ENCODE measurements at places on chromosomes 5 and 9.

- DNase-seq, result no peak
Observed at GRCh38 chr9:136020671-136021070, 59.5 kb upstream of the UBAC1 start.

- DNase-seq, result no peak
Observed at GRCh38 chr5:6849316-6850105, 136.3 kb downstream of the TENT4A start.

GRCh38 chr5:17267106-17267505, 49.7 kb downstream of the BASP1 start:
- no peak for DNase-seq

DNA sequence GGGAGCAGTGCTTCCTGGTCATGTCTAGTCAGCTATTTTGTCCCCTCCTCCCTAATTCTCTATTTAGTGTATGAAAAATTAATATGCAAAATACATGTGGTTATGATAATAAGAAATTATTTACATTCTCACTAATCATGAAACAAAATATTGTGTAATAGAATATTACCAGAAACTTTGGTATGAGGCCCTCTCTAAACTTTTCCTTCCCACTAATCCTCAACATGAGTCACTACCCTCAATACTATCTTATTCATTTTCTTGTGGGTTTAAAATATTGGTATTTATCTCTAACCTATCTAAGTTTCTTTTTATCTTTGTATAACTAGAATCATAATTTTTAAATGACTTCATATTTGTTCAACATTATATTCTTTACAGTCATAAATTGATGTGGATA, 545.9 kb upstream of the PTPRD start:
- DNase-seq, result no peak

GRCh38 chr5:139040081-139040480, 158.1 kb downstream of the SIL1 start:
- DNase-seq, result no peak

GRCh38 chr5:133293960-133294359, 242.1 kb downstream of the HSPA4 start:
- no peak for DNase-seq

GRCh38 chr9:114507726-114508125, 2.5 kb upstream of the WHRN start:
- DNase-seq, result no peak

GRCh38 chr9:104794070-104794469, 30.1 kb downstream of the NIPSNAP3B start:
- DNase-seq, result no peak

- DNase-seq, result no peak
Observed at GRCh38 chr5:38809388-38810359, 36.1 kb upstream of the OSMR start.

DNA sequence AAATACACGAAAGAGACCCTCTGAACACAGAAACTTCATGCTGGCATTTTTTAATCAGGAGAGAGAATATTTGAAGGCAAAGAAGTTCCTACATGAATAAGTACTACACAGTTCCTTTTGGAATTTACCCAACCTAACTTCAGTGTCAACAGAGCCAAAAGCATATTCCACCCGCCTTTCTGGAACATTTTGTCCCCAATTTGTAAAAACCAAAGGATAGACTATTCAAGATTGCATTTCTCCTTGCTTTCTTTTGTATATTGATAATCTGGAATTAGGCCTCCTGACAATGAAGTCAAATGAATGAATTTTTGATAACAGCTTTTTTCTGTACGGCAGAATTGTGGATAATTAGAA, 39.4 kb upstream of the TRAF1 start:
- DNase-seq, result no peak

DNA sequence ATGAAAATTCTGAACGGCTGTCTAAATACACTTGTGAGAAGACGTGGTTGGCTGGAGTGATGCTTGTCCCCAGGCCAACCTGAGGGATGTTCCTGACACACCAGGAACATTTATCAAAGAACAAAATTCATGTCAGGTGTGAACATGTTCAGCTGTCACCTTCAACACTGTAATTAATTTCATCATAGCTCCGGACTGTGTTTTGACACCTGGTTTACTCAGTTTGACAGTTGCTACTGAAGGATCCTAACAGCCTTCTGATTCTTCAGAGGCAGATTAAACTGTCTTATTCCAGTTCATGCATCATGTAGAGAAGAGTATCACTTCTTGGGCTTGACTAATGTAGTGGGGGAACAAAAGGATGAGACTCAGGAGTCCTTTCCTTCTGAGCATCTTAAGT, 134.1 kb downstream of the NPR3 start:
- no peak for DNase-seq

GRCh38 chr9:128096616-128097536, 28.8 kb downstream of the SLC25A25 start:
- no peak for DNase-seq

GRCh38 chr5:179339081-179339480, 6.2 kb downstream of the ADAMTS2 start:
- DNase-seq, result no peak

DNA sequence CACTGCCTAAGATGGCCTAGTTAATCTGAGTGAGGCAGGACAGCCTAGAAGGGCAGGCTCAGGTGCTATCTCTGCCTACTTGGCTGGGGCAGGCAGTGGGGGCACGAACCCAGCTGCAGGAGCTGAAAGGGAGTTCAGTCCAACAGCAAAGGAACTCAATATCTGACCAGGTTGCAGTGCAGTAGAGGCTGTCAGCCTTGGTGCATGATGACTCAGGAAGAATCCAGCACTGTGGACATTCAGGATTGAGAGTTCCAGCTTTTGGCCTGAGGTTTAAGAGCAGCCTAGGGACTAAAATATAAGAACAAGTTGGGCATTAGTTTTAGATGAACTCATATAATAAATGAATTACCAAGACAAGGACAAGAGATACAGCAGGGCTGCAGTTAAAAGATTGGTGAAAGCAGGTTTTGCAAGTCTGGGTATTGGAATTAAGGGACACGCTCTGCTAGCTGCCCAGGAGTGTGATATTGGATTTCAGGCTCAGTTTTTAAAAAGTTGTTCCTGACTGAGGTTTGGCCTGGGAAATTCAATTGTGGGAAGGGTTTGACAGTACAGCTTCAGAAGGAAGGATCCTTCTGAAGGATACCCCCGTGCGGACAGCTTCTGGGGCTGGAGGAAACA, 64.7 kb upstream of the ATG10 start:
- DNase-seq, result no peak

- DNase-seq, result no peak
Observed at GRCh38 chr5:54398191-54398590, 57.3 kb upstream of the HSPB3 start.

DNA sequence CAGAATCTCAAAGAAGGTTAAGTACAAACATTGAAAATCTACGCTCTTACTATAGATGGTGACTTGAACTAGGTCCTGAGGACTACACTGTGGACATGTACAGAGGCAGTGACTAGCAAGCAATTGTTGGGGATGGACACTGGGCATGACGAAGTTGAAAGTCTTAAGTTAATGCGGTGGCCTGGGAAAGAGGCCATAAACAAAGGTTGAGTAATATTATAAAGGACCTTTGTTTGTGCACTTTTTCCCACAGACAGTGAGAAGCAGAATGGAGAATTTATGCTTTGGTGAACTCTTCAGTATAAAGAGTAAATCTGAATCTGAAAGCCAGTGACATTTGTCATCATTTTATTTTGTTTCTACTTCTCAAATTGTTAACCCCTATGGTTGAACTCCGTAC, 15.3 kb downstream of the ALDH1A1 start:
- no peak for DNase-seq

DNA sequence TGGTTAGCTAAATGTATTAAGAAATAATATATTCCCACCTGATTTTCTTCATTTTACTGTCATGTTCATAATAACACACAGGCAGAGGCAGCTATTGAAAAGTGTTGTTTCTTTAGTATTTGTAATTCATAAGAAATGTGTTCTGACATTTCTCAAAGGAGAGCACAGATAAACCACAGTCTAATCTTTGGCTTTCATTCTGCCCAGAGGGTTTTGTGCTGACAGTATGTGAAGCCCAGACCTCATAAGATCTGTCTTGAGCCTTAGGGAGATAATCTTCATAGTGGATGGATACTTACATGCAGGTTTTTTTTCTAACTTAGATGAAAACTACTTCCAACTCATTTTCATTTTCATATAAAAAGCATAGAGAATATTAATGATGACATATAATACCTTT, 206.1 kb downstream of the CHSY3 start:
- DNase-seq, result no peak

DNA sequence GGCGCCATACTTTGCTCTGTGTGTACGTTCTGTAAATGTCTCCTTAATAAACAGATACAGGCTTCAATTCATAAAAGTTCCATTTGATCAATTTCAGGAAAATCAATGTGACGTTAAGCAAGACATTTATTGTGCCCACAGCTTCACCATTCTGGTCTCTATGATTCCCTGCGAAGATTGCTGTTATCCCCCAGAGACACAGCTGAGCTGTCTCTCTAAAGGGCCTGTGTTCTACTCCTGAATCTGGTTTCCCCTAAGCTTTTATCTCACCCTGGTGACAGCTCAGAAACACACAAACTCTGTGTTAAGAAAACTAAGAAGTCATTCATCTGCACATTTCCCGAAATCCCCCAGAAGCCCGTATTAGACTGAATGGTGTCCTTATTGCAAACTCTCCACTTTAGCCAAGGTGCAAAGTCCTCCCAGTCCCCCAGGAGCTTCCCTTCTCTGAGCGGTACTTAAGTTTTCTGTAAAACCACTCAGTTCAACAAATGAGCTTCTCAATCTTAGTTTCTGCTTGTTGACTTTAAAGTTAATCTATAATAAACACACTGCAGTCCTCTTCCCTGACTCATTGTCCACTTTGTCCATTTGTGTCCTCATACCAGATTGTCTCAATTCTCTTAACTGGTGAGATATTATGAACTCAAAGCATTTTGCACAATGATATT, 1.4 kb upstream of the C5orf15 start:
- DNase-seq, result no peak

DNA sequence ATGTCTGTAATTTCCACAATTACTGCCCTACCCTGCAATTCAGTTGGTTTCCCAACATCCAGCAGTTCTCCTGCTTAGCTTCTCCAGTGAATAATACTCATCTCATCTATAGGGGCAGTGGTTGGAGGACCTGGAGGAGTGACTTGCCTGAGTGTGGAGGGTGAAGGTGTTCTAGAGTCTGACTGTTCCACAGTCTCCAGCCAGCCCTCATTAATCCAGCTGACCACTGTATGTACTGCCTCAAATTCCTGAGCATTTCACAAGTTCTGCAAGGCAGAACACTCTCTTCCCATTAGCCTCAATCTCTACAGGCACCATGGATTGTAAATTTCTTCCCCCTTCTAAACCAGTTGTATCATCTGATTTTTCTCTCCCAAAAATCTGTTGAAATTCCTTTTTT, 147.4 kb upstream of the NFIL3 start:
- DNase-seq, result no peak

DNA sequence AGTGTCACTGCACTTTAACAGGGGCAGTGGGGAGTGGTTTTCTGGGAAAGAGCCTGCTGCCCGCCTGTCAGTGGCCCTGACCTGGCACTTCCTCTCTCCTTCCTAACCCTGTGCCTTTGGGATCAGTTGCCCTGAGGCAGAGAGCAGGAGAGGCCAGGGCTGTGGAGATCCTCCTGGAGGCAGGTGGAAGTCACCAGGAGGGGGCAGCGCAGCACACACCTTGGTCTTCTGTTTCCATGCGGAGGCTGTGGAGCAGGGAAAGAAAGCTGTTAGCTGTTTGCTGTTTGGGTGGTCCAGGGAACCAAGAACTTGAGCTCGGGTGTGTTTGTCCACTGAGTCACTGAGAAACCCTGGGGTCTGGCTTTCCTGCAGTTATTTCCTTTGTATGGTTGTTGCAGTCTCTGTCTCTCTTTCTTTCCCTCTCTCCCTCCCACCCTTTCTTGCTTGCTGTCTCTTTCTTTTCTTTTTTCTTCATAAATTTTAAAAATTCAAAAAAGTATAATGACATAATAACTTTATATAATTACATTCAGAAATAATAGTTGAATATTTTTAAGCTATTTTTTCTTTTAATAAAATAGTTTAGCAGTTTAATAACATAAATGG, 28.1 kb downstream of the NTRK2 start:
- no peak for DNase-seq

Data from activated gamma-delta T cell (primary cell).